Memory B cell (primary cell): ENCODE measurements at places on chromosomes 12 and 14.

DNA sequence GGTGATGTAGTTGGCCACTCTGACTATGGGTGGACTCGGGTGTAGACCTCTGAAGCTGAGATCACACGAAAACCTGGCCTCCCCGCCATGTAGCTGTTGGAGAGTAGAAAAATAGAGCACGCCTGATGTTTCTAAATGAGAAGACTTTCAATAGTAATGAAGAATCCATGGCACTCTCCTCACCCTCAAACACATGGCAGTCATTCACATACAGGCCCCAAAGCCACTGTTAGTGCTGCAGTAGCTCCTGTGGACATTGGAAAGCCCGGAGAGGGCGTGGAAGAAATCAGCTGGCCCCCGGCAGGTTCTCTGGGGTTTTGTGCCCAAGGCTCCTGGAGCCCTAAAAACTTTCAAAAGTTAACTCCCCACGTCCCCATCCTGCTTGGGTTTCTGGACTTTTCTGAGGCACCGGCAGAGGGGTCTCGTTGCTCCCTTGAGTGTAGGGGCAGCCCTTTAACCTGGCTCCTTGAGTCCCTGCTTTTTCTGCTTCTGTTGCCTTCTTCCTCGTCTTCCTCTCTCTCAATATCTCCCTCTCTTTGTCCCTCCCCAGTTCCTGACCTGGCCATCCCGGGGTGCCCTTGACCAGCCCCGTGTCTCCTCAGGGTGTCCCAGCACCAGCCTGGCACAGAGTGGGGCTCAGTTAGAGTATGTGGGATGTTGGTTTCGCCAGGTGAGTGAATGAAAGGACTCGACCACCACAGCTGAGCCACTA, 8.3 kb downstream of the MEG3 start:
- no peak for DNase-seq

DNA sequence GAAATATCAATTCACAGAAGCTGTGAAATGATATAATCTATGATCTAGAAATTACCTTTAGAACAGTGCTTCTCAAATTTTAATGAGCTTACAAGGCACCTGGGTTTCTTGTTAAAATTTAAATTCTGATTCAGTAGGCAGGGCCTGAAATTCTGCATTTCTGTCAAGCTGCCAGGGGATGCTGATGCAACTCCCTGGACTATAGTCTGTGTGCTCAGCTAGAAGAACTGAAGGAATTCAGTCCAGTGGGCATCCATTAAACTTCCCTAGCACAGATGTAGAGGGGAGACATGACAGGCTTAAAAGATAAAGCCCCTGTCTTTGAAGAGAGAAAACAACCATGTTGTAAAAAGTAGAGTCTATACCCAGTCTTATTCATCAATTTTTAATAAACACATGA, 441.8 kb downstream of the TMTC2 start:
- DNase-seq = no peak

- DNase-seq = no peak
These were observed 351.1 kb upstream of the FLRT2 start for GRCh38 chr14:85178864-85179263.

DNA sequence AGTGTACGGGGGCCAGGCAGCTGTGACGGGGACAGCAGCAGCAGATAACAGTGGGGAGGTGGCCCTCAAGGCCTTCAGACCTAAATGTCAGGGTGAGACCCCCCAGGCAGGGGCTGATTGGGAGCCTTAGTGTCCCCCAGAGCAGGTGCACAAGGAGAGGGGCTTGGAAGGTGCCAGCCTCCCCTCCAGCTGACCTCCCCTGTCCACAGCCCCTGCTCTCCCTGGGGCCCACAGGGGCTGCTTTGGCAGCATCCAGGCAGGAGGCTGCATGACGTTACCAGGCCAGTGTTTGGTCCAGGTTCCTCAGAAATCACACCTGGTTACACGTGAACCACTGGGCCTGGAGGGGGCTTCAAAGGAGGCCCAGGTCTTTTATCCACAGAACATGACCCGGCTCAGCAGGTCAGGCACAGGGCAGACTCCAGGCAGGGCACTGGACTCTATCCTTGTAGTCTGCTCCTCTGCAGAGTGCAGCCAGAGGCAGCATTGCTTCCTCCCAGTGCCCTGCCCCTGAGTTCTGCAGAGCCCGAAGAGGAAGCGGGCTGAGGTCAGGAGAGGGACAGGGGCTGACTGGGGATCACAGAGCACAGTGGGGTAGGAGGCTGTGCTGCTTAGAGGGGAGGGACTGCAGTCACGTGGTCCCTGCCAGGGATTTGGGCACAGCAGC, 2.6 kb upstream of the TRMT61A start:
- no peak for DNase-seq

- no peak for DNase-seq
These were observed 98.0 kb upstream of the E2F7 start for GRCh38 chr12:77163074-77164038.

DNA sequence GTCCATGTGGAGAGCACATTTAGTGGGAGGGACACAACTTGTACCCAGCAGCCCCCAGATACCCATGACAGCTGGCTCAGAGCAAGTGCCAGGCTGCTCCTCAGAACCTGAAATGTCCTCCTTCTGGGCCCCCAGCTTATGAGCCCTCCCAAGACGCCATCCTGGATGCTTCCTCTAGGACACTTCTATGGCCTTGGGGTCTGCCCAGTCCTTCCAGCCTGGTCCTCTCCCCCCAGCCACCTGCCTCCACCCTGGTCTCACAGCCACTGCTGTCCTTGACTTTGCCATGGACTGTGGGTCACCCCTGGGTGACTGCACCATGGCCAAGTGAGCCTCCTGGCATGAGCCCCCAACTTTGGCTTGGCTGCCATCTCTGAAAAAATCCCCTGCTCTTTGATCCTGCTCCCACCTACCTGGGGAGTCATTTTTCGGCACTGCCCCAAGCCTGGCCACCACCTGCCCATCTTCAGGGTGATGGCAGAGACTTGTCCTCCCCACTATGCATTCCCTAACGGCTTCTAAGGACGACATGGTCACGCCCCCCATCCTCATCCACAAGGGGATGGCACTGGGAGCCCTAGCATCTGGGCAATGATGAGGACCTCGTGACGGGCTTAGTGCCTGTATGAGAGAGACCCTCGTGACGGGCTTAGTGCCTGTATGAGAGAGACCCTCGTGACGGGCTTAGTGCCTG, 323.7 kb downstream of the TMEM121 start:
- DNase-seq = no peak

GRCh38 chr12:96194576-96194889, 358 bp downstream of the ELK3 start:
- DNase-seq = no peak

GRCh38 chr12:52778833-52779232, 1.7 kb upstream of the KRT76 start:
- DNase-seq = no peak

GRCh38 chr12:59010941-59011340, 90.6 kb upstream of the LRIG3 start:
- no peak for DNase-seq

DNA sequence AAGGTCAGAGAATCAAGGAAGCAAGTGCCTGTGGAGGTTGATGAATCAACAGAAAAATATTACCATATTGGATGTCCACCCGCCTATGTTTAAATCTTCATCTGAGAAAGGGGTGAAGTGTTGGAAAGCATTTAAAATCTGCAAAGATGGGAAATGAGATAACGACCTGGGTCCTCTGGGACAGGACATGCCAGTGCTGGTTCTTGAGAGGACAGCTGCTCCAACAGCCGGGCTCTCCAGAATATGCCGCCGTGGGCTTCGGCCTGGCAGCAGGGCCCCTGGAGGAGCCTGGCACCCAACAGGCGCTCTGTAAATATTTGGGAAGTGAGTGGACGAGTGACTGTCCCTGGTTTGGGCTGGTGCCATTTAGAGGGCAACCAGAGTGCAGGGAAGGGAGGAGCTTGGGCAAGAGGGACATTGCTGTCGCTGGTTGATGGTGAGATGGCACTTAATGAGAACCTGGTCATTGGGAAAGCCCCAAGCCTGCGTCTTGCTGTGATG, 129.9 kb downstream of the KCNA5 start:
- no peak for DNase-seq

DNA sequence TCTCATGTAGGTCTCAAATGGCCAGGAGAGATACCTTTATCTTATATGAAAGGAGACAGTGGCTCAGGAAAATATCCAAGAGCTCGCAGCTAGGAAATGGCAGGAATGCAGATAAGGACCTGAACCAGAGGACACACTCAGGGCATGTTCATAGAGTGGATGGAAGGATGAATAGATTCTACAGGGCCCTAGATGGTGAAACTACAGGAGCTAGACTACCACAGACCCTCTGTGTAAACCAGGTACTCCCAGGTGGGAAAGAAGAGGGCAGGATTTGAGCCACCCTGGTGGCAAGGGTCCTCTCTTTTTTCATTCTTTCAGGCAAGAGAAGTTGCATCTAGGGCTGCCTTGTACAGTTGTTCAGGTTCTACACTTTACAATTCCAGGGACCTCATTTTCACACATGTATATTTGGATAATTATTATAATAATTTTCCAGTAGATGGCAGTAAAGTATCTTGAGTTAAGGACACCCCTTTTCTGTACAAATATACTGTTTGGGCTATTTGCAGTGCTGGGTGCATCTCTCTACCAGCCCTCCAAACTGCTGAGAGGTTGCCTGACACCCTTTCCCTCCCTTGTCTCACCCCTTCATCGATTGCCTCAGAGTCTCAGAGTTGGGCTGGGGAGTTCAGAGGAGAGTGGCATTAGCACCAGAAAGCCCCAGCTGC, 10.5 kb upstream of the ZDHHC22 start:
- no peak for DNase-seq

- no peak for DNase-seq
These were observed 96.3 kb downstream of the PAX9 start for GRCh38 chr14:36757734-36758601.
